ENCODE measurements at places on chromosomes 5 and 9. TPM values are rescaled to one million over a fixed set of nuclear protein-coding genes. Genes with fewer than 3 reads are reported as not detected.
A peak's percentile ranks its signal among the peaks of the same experiment; 100 is the strongest.

FIBCD1 gene
- 0.54 TPM for total RNA-seq

PCDHB7 gene
- total RNA-seq: 0.67 TPM

LCN1 gene
- not detected for total RNA-seq

FGD3 gene
- 2.6 TPM for total RNA-seq

CAMK2A gene
- total RNA-seq: 22.7 TPM

DMRTA1 gene
- 0.38 TPM for total RNA-seq

TEX48 gene
- not detected for total RNA-seq

ANXA2R gene
- total RNA-seq: 1.2 TPM

SLC23A1 gene
- not detected for total RNA-seq

DNA sequence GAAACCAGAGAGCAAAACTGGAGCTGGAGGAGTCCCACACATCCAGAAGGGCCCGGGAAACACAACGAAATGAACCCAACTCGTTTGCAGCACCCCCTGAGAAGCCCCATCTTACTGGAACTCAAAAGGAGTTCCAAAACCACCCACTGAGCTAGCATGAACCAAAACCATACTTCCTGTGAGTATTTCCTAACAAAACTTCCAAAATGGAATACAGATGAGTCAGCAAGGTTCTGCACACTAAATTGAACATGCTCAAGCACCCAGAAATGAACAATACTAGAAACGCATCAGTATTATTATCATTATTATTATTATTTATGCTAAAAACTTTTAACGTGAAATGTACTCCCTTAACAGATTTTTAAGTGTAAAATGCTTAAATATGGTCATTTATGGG is 8.0 kb upstream of the SPOCK1 start:
- no peak for DNase-seq

GRCh38 chr9:37209431-37210386 is 89.3 kb downstream of the ZCCHC7 start:
- DNase-seq: no peak

- peak; percentile 91 for DNase-seq
These were observed 54.5 kb downstream of the STK10 start for GRCh38 chr5:172133359-172134029.

- DNase-seq: no peak
These were observed 21.1 kb downstream of the RGMB start for GRCh38 chr5:98794414-98795080.

DNA sequence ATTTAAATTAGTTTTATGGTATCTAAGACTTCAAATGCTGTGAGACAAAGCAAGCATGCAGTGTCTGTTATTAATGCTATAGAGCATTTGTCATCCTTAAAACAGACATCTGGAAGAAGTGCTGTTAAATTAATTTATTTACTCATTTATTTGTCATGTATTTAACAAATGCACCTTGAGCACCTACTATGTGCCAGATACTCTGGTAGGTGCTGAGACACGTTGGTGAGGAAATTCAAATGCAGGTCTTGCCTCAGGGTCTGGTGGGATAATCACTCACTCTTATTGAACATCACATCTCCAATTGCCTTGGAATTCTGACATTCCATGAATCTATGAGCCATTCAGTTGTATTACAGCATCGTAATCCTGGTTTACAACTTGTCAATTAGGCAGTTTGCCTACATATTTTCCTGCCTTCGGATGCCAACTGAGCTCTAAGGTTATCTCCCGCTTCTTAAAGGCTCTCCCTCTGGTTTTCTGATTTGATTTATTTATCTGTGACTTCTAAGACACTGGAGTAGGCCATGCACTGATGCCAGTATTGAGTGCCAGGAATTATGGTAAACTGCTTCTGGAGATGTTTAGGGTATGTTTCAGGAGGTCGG is 56.0 kb upstream of the RPS23 start:
- DNase-seq: no peak

- no peak for DNase-seq
These were observed 16.8 kb upstream of the COL27A1 start for GRCh38 chr9:114138552-114138971.

DNA sequence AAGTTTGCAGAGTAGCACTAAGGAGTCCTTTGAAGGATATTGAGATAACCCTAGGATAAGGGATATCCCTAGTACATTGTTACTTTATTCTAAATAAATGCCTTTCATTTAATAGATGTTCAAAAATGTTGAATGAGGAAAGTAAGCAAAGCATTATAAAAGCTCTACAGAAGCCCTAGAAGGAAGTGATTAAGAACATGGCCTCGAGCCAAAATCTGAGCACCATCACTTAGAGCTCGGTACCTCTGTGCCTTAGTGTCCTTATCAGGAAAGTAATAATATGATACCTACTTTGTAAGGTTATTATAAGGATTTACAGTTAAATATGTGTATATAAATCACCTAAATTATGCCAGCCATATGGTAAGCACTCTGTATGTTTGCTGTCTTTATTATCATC is 242.6 kb downstream of the KIAA0825 start:
- DNase-seq: no peak

- no peak for DNase-seq
These were observed 518 bp downstream of the ERBIN start for GRCh38 chr5:65926893-65927292.

- peak; percentile 77 for DNase-seq
These were observed 102.3 kb upstream of the PHYKPL start for GRCh38 chr5:178334861-178335260.

GRCh38 chr9:128160603-128160987 is 530 bp downstream of the BBLN start:
- DNase-seq: no peak

- DNase-seq: no peak
These were observed 187.3 kb downstream of the EFNA5 start for GRCh38 chr5:107483231-107484024.

DNA sequence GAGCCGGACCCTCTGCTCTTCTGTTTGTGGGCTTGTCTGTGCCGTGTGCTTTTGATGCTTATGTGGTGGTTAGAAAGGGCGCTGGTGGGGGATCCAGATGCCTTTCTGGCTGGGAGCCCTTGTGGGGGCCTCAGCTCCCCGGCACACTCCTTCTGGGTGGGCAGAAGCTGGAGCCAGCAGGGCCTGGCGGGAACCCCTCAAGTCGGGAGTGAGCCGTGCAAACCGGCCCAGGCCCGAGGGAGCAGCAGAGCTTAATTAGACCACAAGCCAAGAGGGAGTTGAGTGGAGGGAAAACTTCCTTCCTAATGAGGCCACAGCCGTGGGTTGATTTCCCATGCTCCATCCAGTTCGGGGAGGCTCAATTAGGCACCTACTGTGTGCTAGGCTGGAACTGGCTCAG is 76.0 kb upstream of the RNU6ATAC start:
- DNase-seq: no peak

DNA sequence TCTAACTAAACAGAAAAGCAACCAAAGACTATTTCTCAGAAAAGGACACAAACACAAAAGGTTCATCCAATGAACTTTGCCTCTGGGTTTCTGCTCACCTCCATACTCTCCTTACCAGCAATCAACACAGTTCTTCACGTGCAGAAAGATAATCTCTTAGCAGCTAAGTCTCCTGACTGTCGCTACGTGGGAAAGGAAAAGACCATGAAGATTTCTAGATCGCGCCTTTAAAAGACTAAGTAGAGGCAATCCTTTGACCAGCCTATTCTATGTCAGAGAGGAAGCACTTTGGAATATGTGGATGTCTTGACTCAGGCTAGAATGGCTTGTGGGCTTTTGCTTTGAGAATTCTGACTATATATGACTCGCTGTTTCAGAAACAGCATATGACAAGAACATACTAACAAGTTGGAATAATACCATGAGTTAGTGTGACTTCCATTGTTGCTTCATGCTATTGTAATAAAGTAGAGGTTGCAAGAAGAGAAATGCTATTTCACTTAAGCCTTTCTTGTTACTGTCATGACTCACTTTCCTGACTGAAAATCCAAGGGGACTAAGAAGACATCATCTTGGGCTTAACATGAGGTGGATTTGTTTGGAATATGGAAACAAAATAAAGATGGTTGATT is 339.5 kb upstream of the RFX3 start:
- no peak for DNase-seq

DNA sequence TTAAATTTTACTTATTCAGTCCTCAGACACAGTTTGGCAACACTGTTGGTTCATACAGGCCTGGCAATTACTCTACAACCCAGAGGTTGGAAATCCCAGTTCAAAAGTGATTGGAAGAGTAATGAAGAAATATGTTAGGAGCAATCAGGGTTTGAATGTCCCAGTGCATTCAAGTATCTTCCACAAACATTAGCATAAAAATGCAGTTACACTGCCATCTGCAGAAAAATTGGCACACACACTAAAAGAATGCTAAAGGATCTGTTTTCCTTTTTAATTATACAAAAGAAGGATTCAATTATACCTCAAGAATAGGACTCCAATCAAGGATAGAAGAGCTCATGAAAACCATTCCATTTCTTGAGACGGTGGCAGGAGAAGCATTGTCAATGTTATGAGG is 130.2 kb downstream of the DNAH5 start:
- DNase-seq: no peak

- DNase-seq: no peak
These were observed 23.7 kb upstream of the FAM120A start for GRCh38 chr9:93427655-93428379.

GRCh38 chr9:111983484-111983908 is 86.9 kb downstream of the UGCG start:
- DNase-seq: no peak

GRCh38 chr5:180990086-180990881 is 1.6 kb downstream of the BTNL3 start:
- no peak for DNase-seq
